Chondrocyte (in vitro differentiated cells): ENCODE measurements at places on chromosomes 12 and 14. TPM values are rescaled to one million over a fixed set of nuclear protein-coding genes. Genes with fewer than 3 reads are reported as not detected.

Gene DPY19L2
- 6.7 to 8.9 TPM (median 6.9 TPM) in 3 replicates for total RNA-seq

Gene B4GALNT3
- total RNA-seq, result 2.9 to 6.1 TPM (median 3.5 TPM) in 3 replicates

Gene DCN
- 723 to 2,473 TPM (median 743 TPM) in 3 replicates for total RNA-seq

Gene NUMB
- 59.2 to 60.9 TPM (median 60.7 TPM) in 3 replicates for total RNA-seq

Gene BDKRB1
- not detected in 3 replicates for total RNA-seq

Gene SDR9C7
- not detected in 3 replicates for total RNA-seq

Gene RAB3IP
- 13.9 to 15.6 TPM (median 13.9 TPM) in 3 replicates for total RNA-seq

Gene CELA1
- total RNA-seq, result not detected in 3 replicates

Gene CCDC85C
- total RNA-seq, result 4.0 to 7.0 TPM (median 6.5 TPM) in 3 replicates

Gene BMAL2
- 9.0 to 12.0 TPM (median 11.6 TPM) in 3 replicates for total RNA-seq

Gene GOLGA3
- total RNA-seq, result 144 to 199 TPM (median 148 TPM) in 3 replicates

Gene B4GALNT1
- total RNA-seq, result 20.8 to 21.8 TPM (median 21.4 TPM) in 3 replicates

Gene SLCO1C1
- total RNA-seq, result 0.34 to 0.99 TPM (median 0.95 TPM) in 3 replicates

Gene SIX1
- total RNA-seq, result 92.0 to 204 TPM (median 94.6 TPM) in 3 replicates

Gene ATN1
- 103 to 110 TPM (median 106 TPM) in 3 replicates for total RNA-seq

Gene RILPL1
- 34.6 to 41.6 TPM (median 39.5 TPM) in 3 replicates for total RNA-seq

DNA sequence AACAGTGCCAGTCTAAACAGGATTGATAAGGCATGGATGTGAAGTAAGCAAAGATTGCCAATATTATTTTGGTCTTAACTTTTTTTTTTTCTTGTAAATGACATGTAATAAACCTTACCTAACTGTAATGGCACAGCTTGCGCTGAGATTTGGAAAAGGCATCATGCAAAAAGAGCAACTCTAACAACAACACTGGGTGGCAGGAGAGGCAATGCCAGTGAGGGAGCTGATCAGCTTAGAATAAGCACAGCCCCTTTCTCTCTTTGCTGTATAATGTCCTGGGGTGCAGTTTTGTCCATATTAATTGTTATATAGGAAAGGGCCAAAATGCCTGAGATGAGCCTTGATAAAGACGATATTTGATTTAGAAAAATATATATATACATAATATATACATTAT is 1589.7 kb upstream of the FLRT2 start:
- no peak for DNase-seq

DNA sequence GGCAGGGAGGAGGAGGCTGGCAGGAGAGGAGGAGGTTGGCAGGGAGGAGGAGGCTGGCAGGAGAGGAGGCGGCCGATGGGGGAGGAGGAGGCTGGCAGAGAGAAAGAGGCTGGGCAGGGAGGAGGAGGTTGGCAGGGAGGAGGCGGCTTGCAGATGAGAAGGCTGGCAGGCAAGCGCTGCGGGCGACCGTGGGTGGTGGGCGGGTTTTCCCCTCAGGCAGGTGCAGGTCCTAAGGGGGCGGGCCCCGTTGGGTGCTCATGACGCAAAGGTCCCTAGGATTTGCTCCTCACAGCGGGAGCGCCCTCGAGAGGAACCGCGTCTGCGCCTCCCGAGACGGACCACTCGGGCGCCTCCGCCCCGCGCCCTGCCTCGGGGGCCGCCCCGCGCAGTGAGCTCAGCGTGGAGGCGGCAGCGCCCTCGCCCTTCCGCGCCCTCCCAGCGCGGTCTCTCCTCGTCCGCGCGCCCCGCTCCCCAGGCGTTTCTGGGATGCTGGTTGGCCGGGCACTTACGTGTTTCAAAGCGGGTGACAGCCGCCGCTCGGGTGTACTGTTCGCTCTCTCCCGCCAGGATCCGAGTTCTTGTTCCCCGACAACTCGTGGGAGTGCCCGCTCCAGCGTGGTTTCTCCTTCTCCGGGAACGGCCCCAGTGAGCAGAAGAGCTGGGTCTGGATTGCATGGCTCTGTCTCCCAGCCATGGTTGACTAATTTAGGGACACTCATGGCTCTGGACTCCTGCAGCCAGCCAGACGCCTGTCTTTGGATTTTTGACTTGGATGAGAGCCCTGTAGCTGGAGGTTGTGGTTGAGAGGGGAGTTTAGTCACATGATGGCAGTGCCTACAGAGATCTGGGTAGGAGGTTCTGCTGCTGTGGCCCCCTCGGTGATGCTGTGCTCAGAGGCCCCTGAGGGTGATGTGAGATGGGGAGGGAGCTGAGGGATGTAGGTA is 64.1 kb upstream of the PPP4R3A start:
- no peak for DNase-seq

- no peak for DNase-seq
Measured at GRCh38 chr14:100325231-100325632, 2.1 kb downstream of the SLC25A47 start.

GRCh38 chr12:102551186-102551585 is 70.8 kb upstream of the IGF1 start:
- DNase-seq, result no peak

DNA sequence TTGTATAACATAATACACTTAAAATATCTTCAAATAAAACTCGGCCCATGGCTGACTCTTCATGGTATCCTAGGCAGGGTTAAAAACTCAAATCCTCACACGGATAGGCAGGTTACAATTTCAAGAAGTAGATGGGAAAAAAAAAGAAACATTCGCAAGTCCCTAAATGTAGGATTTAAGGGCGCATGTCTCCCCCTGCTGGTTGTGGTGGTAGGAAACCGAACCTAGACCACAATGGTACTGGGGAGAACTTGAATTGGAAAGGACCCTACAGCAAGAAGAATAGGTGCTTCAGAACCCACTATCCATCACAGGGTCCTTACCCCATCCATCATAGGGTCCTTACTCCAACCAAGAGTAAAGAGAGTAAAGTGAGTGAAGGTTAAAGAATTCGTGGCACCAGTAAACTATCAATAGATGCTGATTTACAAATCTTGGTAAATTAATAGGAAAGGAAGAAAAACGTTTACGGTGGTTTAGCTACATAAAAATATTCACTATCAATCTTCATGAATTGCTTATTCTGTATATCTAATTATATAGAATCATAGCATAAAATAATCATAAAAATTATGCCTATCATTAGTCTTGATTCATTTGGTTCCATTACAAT is 3.3 kb upstream of the CIPC start:
- no peak for DNase-seq

- no peak for DNase-seq
Measured at GRCh38 chr12:123529686-123530085, 3.8 kb downstream of the RILPL1 start.

DNA sequence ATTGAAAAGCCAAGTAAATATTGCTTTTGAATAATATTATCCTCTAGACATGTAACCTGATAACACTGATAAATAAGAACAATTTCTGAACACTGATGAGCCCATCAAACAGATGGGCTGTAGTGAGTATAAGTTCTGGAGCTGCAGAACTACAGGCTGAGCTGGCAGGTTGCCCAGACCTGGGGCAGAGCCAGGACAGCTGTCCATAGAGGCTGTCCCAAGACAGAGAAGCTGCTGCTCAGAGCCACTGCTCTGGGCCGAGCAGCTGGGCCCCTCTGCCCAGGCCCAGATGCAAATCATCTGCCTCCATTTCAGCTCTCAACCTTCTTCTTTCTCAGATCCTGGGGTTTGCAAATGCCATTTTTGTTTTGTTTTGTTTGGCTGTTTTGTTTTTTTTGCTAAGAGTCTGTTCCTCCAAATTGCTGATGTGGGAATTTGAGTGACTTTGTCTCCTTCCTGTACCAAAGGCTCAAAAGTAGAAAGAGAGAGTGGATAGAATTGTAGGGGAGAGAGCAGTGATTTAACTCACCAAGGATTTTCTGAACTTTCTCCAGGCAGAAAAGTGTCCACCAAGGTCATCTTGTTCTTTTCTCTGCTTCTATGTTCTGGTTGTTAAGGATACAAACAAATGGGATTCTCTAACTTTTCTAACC is 4.0 kb upstream of the TESPA1 start:
- DNase-seq, result no peak

- no peak for DNase-seq
Measured at GRCh38 chr14:67883717-67884116, 64.1 kb downstream of the RAD51B start.

GRCh38 chr12:96036765-96037455 is 1.5 kb upstream of the LTA4H start:
- DNase-seq, result no peak

DNA sequence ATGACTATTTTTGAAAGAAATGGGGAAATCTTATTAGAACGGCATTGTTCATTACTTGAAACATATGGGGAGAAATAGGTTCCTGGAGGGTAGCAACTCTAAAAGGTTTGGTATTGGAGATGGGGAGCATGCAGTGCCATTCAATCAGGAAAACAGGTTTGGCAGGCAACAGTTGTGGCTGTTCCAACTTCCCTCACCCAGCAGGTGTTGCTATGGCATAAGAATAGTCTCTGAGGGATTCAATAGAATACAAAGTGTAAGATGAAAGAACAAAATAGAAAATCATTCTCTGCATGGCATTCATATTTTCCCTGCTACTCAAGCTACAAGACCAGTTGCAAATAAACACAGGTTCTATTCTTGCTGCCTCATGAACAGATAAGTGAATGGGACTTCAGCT is 393.3 kb upstream of the RPL10L start:
- DNase-seq, result no peak

DNA sequence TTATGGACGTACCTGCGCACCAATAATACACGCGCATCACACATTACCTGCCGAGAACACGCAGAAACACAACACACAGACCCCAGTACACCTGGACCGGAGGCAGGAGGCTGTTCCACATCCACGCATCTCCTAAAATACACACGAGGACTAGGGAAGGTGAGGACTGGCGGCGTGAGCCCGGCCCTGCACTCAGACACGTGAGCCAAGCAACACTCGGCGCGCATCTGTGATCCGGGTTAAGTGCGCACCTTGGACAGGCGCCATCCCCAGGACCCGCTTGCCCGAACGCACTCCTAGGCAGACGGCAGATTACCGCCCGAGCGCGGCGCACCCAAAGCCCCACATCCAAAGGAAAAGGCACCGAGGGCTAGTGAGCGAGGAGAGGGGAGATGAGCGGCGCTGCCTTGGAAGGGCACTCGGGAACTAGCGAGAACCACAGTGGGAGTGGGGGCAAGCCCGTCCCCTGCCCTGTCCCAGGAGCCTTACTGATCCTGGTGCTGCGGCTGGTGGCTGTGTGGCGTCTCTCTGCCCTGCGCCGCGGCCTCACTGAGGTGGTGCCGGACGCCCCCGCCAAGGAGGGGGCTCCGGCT is 417 bp downstream of the GLS2 start:
- DNase-seq, result peak; percentile 89

- DNase-seq, result no peak
Measured at GRCh38 chr14:95488376-95489213, 27.9 kb downstream of the SYNE3 start.

GRCh38 chr12:12821975-12822374 is 8.8 kb downstream of the DDX47 start:
- no peak for DNase-seq

DNA sequence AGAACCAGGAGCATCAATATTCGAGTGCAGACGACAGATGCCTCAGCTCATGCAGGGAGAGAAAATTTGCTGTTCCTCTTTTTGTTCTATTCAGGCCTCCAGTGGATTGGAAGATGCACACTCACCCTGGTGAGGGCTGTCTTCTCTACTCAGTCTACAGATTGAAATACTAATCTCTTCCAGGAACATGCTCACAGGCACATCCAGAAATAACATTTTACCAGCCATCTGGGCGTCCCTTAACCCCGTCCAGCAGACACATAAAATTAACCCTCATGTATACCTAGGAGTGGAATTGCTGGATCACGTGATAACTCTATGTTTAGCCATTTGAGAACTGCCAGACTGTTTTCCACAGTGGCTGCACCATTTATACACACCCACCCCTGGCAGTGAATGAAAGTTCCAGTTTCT is 4.5 kb upstream of the OAS2 start:
- DNase-seq, result no peak

DNA sequence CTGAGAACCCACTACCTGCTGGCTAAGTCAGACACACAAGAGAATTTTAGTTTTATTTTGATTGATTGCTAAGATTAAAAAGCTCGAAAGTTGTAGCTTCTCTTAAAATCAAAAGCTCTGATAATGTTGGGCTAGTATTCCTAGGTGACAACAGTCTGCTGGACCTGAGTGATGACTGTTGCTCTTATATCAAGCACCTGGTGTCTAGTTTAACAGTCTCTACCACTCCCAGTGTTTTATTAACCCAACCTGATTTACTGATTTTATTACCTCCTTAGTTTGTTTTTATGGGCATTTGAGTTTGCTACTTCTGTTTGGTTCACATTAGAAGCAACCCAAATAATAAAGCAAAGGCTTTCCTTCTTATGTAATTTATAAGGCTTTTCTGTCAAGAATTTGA is 41.8 kb downstream of the ATP6V1D start:
- no peak for DNase-seq

DNA sequence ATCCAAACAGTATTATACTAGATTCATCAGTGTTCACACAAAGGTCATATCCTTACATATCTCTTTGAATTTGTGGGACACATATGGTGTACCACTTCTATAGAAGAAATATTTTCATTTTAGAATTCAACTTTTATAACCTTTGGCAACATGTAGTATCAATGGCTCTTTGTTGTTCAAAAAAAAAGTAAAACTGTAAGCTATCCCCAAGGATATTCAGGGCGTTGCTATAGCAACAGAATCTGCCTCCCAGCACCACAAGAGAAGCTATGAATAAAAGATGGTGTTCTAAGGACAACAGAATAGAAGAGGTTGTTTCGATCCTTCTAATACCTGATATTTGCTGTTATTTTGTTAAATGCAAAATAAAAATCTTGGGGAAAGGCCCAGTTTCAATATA is 139.3 kb downstream of the BRMS1L start:
- DNase-seq, result no peak
